ENCODE measurements at places on chromosomes 7 and 10.

GRCh38 chr7:74097937-74098614 is 14.5 kb downstream of the LIMK1 start:
- DNase-seq, result no peak

- DNase-seq, result no peak
Measured at GRCh38 chr7:102030696-102031095, 213.3 kb downstream of the CUX1 start.

GRCh38 chr10:98446661-98447221 is at the start of gene HPS1:
HPS1 (minus strand) TSS chr10:98446935; CDS start chr10:98443240, 3,695 bp downstream.
- DNase-seq, result peak; percentile 52

GRCh38 chr7:42161719-42162118 is 75.3 kb downstream of the GLI3 start:
- no peak for DNase-seq

- DNase-seq, result no peak
Measured at GRCh38 chr10:86899132-86899531, 58.3 kb downstream of the MMRN2 start.

- no peak for DNase-seq
Measured at GRCh38 chr10:121709675-121710073, 111.4 kb upstream of the FGFR2 start.

DNA sequence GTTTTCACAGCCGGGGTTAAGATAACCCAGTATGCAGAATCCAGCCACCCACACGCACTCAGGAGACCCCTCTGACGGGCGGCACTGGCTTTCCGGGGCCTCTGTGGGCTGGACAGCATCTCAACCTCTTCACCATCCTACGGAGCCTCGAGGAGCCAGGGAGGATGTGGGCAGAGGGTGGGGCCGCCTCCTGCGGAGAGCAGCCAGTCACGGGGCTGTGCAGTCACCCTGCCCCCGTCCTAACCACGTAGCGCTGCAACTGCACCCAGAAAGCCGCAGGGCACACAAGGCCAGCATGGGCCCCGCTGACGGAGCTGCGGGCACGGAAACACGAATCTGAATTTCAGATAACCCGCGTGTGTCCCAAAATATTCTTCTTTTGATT is 270.3 kb downstream of the ELFN1 start:
- DNase-seq, result peak; percentile 79

DNA sequence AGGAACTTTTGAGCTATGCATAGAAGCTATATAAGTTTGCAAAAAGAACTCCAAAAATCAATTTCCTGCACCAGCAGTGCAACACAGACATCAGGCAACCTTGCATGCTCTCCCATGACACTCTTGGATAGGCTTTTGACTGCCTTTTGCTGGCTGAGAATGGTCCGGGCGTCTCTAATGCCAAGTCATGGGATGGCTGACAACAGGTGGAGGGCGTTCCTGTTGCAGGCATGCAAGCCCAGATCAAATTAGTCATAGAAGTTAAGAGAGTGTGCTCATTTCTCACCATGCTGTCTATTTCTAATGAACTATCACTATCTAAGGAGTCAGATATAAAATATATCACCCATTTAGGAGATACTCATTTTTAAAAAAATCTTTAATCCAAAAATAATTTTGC is 8.4 kb downstream of the PLCE1 start:
- no peak for DNase-seq

DNA sequence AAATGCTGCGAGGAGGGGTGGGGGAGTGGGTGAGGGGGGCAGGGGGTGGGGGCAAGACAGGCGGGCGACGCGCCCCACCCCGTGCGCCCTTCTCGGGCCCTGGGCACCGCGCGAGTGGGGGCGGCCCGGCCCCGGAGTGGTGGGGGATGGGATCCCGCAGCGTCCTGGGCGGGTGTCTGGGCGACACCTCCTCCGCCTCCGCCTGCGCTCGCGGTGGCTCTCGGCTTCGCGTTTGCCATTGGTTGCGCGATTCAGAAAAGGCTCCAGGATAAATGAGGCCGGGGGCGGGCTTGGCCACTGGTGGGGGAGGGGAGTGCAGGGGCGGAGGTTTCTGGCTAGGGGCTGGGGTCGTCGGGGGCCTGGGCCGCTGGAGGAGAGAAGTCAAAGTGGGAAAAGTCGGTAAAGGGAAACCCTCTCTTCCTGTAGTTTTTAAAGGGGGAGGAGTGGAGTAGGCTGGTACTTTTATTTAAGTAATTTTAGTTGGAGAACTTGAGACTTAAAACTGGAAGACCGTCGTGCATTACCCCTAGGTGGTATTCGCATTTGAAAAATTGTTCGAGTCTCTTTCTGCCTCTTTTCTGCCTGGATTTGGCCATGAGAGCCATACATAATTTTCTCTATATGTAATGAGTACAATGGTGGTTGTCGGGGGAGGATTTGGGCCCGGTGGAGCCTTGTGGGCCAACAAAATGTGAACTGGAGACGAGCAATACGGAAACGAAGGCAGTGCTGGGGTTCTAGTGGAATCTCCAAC is 992 bp upstream of the IGF2BP3 start:
- no peak for DNase-seq

DNA sequence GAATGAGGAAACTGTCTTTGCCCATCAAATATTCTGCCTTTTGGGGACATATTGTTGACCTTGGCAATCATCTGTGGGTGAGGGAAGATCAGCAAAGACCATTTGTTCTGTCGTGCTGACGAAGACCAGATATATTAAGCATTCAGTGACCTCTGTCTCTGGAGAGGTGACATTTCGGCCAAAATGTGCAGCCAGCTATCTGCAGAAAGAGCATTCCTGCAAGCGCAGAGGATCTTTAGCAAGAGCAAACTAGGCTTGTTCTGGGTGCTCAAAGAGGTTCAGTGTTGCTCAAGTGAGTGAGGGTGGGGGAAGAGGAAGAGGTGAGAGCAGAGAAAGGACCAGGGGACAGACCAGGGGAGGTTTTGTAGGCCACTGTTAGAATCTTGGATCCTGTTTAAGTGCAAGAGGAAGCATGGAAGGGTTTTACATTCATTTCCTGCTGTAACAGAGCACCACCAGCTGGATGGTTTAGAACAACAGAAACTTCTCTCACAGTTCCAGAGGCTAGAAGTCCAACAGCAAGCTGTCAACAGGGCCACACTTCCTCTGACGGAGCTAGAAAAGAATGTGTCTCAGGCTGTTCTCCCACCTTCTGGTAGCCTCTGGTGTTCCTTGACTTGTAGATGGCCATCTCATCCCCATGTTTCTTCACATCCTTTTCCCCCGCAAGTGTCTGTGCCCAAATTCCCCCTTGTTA is 11.2 kb downstream of the C10orf120 start:
- DNase-seq, result no peak

DNA sequence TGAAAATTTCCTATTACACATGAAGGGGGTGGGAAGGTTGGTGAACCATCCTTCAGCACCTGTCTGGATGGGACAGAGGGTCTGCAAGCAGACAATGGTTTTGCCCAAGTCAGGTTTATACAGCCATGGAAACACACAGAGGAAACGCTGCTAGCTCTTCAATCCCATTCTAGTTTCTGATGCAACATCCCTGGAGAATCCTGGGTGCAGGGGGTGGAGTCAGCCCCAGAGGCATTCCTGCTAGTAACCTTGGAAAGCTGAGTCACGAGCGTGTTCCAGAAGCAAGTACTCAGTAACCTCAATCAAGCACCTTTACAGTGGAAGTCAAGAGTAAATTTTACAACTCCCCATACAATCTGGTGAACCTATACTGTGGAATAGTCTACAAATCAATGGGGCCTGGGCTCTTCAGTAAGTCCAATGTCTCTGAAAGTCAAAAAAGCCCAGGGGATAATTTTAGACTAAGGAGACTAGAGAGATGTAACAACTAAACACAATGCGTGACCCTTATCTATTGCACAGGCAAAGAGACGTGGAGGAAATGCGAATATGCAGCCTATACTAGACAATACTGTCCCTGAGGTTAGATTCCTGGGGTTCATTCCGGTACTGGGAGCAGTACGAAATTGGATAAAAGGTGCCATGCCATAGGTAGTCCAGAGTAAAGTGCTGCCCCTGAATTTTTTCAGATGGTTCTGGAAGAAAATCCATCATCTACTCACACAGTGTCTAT is 95.4 kb downstream of the ZRANB1 start:
- DNase-seq, result no peak

- no peak for DNase-seq
Measured at GRCh38 chr10:131580076-131580652, 268.6 kb upstream of the TCERG1L start.

DNA sequence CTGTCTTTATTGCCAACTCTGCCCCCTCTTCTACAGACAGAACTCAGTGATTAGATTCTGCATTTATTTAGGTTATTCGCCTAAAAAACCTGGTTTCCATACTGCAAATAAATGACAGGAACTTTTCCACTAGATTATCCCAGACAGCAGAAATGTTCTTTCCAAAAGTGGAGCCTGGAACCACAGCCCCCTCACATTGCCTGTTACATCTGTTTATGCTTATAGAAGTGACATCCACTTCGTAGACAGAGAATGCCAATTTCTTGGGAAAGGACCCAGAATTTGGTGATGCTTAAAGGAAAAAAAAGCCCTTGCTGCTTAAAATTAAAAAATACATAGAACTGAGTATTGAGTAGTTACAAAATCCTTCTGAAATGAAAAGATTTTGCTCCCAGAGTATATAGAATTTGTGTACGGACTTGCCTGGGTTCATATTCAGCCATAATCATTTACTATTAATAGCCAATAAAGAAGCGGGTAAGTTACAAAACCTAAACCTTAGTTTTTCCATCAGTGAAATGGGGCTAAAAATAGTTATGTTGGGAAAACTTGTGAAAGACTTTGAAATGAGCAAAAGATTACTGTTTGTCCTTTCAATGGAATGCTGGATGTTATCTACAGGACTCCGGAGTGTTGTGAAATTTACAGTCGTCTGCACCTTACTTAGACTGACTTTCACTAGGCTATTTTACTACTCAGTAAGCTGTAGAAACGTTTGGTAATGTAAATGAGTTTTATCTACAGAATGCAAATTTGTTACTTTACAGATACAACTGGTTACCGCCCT is 1.1 kb upstream of the PPP1R9A start:
- no peak for DNase-seq

- no peak for DNase-seq
Measured at GRCh38 chr7:32206987-32207386, 136.8 kb upstream of the PDE1C start.

GRCh38 chr7:1109581-1110310 is 21.8 kb downstream of the GPER1 start:
- DNase-seq, result no peak

- no peak for DNase-seq
Measured at GRCh38 chr10:79409038-79409725, 36.2 kb downstream of the ZCCHC24 start.

- no peak for DNase-seq
Measured at GRCh38 chr10:7547829-7548228, 118.9 kb downstream of the ITIH5 start.

- no peak for DNase-seq
Measured at GRCh38 chr10:130221456-130222375, 85.5 kb downstream of the GLRX3 start.

- no peak for DNase-seq
Measured at GRCh38 chr7:21429021-21429420, 1.1 kb downstream of the SP4 start.

- DNase-seq, result no peak
Measured at GRCh38 chr7:2840458-2840857, 3.6 kb downstream of the GNA12 start.
